ENCODE measurements at places on chromosomes 7 and 10. TPM values are rescaled to one million over a fixed set of nuclear protein-coding genes. Genes with fewer than 3 reads are reported as not detected.

VIPR2 gene
- not detected for total RNA-seq

NUTM2B gene
- 0.31 TPM for total RNA-seq

DNA sequence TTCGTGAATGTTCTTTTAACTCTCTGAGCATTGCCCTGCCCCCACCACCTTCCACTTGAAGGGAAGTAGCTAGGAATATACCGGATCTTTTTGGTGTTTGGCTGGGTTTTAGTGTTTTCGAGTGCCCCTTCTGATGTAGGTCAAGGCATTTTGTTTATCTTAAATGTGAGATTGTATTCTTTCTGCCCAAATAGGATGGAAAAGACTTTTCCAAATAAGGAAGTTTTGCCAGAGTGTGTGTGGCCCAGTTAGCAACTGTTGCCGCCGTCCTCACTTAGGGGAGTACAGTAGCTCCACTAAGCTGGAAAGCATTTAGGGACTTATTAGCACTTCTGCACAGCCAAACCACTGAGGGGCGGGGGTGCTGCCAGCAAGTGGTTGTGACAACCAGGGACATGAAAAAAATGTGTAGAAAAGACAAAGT is 29.8 kb upstream of the VCL start:
- H3K4me3 ChIP-seq, result no peak overlapping the region
- peak overlapping the region; percentile 99 for H3K27ac ChIP-seq
- no peak for DNase-seq
- H3K36me3 ChIP-seq, result no peaks in the 10 kb centered on the region

DNA sequence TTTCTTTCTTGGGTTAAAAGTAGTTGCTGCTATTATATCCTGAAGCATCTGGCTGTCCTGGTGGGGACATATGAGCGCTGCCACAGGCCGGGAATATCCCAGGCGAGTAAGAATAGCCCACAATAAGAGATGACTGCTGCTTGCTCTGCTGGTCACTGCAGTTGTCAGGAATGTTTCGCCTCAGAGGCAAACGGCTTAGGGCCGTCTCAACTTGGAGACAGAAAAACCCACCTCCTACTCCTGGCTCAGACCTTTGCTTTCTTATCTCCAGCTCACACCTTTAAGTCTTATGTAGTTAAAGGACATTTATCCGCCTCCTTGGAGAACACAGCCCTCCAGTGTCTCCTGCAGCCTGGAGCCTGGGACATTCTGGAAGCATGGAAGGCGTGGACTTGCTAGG is at the start of gene GJD4:
GJD4 (plus strand) TSS at position 151 of the 400 bp plus-strand sequence; CDS start at position 378, 227 bp downstream.
- no peak within 1 kb of the TSS for H3K27ac ChIP-seq
- H3K4me3 ChIP-seq, result no peak within 1 kb of the TSS
- DNase-seq, result no peak
- peaks cover 10% of the 10 kb centered on the region for H3K27me3 ChIP-seq

DNA sequence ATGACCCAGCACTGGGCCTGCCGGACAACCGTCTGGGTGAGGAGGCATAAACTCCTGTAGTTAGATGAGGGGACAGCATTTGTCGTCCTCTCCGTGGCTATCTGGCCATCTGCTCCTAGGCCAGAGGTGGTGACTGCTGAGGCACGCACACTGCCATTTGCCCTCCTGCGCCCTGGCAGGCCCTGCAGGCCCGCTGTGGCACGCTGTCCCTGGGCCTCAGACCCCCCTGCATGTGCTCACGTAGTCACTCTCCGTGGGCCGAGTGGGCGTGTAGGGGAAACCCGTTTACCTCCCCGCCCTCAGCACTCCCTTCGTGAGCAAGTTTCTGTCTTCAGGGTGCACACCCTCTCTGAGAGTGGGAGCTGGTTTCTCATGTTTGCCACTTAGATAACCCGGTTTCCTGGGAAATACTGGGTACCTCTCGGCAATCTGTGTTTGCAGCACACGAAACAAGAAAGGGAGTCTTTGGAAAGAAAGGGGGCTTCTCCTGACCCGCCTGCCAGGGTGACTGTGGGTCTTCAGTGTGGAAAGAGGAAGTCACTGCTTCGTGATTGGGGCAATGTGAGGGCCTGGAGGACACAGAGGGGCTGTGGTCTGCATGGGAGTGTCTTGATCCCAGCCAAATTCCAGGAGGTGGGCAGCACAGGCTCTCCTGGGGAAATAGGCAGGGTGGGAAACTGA is 10.8 kb downstream of the ADAMTS14 start:
- no peaks in the 10 kb centered on the region for H3K27me3 ChIP-seq
- no peak overlapping the region for H3K27ac ChIP-seq
- no peak for DNase-seq
- H3K4me1 ChIP-seq, result no peaks in the 10 kb centered on the region

Data from Panc1 (cell line).